Head of caudate nucleus (tissue), 42 donors: ENCODE measurements at places on chromosomes 13 and 19.

- DNase-seq = no peak
Observed at GRCh38 chr13:43270130-43270830, 246.9 kb downstream of the DNAJC15 start.

DNA sequence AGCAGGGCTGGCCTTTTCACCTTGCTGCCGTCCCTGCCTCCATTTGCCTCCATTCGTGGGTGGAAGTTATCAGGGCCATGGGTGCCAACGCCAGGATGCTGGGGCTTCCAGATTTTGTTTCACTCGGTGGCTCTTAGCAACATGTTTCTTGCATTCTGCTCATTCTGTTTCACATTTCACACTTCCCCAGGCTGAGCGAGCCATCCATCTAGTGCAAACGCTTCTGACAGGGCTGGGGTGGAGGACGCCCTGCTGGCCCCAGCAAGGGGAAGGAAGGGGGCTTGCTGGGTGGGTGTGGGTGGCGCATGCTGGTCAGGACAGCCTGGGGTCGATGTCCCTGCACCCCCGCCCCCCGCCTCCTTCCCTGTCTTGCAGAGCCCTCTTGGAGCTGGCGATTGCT is 165.2 kb downstream of the URI1 start:
- DNase-seq = no peak

- peak; percentile 37 for DNase-seq
Observed at GRCh38 chr13:38872693-38873092, 117.9 kb downstream of the STOML3 start.

DNA sequence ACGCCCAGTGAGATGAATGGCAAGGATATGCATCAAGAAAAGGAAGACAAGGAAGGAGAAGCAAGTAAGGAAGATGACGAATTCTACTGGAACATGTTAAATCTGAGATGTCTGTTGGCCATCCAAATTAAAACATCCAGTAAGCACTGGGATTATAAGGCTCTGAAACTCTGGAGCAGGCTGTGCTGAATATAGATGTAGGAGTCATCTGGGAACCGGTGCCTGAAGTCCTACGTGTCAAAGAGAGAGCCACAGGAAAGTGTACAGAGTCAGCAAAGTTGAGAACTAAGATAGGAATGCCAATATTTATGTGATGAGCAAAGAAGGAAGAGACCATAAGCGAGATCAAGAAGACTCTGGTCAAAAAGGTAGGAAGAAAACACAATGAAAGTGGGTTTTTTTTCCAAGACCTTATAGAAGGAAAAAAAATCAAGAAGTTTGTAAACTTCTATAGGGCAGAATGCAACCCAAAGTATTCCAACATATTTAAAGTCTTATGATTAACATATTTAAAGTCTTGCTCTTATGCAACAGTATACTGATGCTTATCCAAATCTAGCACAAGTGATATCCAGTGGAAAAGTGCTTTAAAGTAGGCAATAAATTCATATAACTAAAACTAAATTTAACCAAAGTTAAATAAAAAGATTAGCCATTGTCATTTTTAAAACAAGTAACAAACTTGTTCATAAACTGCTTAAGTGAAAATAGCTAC is 51.2 kb upstream of the EEF1AKMT1 start:
- no peak for DNase-seq

- no peak for DNase-seq
Observed at GRCh38 chr13:39210961-39211534, 172.8 kb downstream of the NHLRC3 start.

- no peak for DNase-seq
Observed at GRCh38 chr13:108851660-108852059, 222.2 kb downstream of the MYO16 start.

DNA sequence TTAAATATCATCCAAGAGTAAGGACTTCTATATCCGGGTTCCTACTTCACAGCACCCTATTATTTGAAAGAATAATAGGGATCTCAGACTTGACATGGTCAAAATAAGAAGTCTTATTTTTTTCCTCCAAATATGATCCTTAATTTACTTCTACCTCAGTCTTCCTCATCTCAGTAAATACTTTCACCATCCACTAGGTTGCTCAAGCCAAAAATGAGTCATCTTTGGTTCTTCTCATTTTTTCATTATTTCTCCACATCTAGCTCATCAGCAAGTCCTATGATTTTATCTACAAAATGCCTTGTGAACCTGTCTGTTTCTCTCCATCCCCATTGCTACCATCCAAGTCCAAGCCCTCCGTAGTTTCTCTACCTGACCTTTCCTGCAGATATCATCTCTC is 121.9 kb upstream of the GJB6 start:
- DNase-seq = no peak

- DNase-seq = no peak
Observed at GRCh38 chr19:31583148-31583547, 233.9 kb upstream of the TSHZ3 start.

DNA sequence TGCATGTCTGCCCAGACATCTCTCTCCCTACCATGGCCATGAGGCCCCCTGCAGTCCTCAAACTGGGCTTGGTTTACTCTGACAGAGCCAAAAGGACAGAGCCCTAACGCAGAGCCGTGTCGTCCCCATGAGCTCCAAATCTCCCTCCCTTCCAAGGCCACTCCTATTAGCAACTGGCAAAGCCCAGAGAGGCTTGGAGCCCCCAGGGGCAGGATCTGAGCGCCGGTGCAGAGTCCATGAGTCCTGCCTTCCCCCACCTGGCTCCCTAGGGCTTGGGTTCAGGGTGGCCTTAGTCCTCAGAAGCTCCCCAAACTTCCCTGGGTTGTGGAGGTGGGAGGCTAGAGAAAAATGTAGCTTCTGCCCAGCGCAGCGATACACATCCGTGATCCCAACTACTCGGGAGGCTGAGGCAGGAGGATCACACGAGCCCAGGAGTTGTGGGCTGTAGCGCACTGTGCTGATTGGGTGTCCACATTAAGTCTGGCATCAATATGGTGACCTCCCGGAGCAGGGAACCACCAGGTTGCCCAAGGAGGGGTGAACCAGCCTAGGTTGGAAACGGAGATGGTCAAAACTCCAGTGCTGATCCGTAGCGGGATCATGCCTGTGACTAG is 7.4 kb upstream of the PGPEP1 start:
- no peak for DNase-seq

DNA sequence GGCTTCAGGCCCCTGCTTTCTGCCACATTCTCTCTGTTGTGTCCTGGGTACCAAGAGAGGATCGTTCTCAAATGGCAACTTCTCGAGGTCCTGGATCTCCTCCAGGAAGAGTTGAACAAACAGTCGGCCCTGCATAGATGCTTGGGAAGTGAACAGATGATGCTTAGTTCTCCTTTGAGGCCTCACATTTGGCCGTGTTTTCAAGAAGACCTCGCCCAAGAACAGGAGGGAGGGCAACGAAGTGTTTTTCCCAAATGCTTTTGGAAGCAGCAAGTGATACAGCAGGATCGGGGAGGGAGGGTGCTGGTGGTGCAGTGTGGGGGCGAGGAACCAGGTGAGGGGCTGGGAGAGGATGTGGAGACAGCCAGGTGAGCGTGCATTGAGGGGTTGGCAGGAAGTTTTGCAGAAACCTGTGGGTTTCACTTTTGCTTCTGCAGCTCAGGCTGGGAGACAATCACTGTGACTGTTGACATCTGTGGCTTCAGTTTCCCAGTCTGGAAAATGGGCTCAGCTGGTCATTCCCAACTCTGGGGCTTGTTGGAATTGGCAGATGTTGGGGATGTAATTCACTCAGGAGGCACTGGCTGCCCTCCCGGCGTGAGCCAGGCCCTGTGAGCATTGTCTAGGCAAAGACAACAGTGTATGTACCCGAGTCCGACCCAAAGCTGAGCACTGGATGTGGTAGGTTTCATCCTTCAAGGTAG is 21.6 kb downstream of the MAST3 start:
- DNase-seq = peak; percentile 49

DNA sequence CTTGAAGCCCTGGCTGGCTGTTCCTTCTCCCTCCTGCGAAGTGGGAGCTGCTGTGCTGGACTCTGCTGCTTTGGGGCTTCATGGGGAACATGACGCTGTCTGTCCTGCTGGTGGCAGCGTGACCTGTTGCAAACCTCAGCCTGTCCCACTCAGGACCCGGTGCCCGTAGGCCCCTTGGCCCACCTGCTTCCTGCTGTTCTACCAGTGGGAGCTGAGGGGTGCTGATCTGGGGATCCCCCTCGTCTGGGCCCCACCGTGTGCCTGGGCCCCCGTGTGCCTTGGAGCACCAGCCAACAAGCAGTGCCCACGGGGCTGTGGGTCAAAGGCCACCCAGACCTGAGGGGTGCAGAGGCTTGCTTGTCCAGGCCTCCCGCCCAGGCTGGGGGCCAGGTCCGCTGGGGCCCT is 5.3 kb downstream of the SPPL2B start:
- DNase-seq = no peak

- no peak for DNase-seq
Observed at GRCh38 chr13:63449550-63449949, 2033.9 kb upstream of the PCDH20 start.

- no peak for DNase-seq
Observed at GRCh38 chr19:406971-407510, 1.9 kb downstream of the C2CD4C start.

DNA sequence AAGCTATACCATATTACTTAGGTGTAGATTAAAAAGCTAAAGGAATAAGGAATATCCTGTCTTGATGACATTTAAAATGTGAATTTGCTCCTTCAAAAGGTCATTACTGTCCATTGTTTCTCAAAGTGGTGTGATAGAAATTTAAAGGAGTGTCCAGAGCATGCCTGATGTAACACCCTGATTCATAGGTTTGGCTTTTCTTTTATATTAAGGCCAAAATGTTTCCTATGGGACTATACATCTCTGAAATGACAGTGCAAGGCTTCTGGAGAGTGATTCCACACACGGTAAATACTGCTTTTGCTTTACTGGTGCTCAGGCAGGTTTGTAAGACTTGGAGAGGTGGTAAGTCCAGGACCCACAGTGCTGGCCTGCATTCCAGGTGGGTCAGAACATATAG is 289.9 kb downstream of the RFC3 start:
- no peak for DNase-seq

DNA sequence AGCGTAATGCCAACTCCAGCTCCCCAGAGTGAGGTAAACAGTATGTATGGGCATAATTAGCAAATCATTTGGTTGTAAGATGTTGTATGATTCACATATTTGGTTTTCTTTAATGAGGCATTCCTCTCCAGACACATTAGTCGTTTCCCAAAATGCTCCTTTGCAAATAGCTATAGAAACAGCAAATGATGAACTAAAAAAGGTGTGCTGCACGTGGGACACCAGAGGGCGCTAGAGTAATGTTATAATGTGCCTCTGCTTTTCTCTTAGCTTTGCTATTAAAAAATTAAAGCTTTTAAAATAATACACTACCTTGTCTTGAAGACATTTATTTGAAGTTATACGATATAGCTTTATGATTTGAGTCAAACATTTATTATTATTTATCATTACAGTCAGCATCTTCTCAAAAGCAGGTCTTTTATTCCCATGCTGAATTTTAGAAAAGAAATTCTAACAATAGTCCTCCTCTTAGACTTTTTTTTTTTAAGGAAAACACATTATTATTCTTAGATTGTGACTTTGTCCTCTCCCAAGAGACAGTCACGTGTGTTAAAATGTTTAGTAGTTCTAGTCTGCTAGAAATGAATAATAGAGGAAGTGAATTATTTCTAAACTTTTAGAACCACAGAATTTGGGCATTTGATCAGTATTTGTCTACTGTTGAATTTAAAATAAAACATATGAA is 121.6 kb upstream of the FRY start:
- DNase-seq = peak; percentile 26

GRCh38 chr13:73520566-73521289 is 461.9 kb downstream of the KLF5 start:
- no peak for DNase-seq

- DNase-seq = no peak
Observed at GRCh38 chr19:42762789-42763188, 2.7 kb downstream of the PSG8 start.

- peak; percentile 44 for DNase-seq
Observed at GRCh38 chr13:106471957-106472543, 63.4 kb downstream of the EFNB2 start.

- DNase-seq = no peak
Observed at GRCh38 chr19:23440791-23441190, 45.5 kb upstream of the ZNF91 start.

GRCh38 chr13:100707818-100708740 is 33.5 kb upstream of the TMTC4 start:
- DNase-seq = no peak

GRCh38 chr19:47013041-47013517 is 6.6 kb upstream of the NPAS1 start:
- DNase-seq = peak; percentile 90

DNA sequence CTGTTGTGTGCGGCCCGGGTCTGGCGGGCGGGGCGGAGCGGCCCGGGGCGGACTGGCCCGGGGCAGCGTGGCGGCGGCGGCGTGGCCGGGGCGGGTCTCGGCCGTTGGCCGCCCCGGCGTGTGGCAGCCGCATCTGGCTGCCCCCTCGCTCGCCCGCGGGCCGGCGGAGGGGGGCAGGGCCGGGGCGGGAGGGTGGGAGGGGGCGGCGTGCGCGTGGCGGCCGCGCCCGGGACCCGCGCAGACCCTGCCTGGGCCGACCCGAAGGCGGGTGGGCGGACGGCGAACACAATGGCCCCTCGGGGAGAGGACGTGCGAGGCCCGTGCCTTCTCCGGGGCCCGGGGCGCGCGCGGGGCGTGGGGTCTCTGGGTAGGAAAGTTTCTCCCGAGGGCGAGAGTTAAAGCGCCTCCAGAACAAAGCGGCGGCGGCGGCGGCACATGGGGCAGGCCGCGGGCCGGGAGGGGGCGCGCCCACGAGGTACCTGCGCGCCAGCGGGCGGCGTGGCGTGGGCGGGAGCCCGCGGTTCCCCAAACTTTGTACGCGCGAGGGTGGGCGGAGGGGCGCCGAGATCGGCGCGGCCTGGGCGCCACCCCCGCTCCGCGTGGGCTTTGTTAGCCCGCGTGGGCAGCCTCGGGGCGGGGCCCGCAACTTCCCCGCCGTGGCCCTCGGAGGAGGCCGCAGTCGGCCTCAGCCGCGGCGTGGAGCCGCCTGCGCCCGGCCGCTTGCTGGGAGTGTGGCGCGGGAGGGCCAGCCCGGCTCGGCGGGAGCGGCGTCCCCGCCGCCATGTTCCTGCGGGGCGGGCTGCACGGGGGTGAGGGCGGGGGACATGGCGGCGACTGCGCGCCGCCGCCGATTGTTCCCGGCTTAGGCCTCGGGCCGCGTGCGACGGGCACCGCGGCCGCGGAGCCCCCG is 764 bp downstream of the MIR17HG start:
- DNase-seq = peak; percentile 37

- no peak for DNase-seq
Observed at GRCh38 chr19:11948646-11949045, 16.2 kb upstream of the ZNF763 start.

DNA sequence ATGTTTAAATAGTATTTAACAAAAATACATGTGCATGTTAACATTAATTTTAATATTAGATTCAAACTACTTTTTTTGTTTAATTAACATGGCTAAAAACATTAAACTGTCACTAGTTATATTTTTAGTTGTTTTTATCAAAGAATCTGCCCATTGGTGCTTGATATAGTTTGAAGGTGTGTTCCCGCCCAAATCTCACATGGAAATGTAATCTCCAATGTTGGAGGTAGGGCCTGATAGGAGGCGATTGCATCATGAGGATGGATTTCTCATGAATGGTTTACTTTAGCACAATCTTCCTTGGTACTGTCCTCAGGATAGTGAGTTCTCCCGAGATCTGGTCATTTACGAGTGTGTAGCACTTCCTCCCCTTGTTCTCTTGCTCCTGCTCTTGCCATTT is 2459.4 kb downstream of the PCDH9 start:
- DNase-seq = no peak
